Hematopoietic multipotent progenitor cell treated with erythropoietin and hydrocortisone succinate and interleukin-3 and kit ligand, for 17 days (in vitro differentiated cells): ENCODE measurements at places on chromosomes 1 and 21.

DNA sequence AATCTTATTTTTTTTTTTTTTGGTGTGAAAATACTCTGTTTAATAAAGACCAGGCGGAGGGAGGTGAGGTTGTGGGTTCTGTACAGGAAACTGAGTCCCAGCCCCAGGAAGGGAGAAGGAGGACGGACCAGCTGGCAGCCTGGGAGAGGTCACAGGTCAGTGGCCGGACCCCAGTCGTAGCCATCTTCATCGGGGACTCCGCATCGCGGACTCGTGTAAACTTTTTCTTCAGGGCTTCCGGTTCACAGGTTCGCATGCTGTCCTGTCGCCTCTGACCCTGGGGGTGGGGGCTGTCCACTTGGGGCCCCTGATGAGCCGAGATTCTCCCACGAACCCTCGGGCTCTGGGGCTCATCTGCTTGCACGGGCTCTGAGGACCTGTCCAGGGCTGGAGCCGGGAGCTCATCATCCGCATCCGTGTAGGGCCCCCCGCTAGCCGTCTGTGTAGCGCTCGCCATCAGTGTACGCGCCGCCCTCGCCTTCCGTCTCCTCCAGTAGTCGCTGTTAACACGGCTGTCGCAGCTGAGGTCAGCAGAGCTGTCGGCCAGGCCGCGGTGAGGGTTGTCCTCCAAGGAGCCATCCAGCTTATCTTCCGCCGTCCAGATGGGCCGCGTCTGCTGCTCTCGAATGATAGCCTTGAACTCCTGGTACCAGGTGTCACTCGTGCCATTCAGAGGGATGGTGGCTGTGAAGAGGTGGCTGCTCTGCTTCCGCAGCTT is 975.7 kb upstream of the PRMT6 start:
- no peak for DNase-seq

GRCh38 chr1:66494482-66494881 is 39.5 kb upstream of the SGIP1 start:
- no peak for DNase-seq

- no peak for DNase-seq
Observed at GRCh38 chr1:15249081-15249480, 2.1 kb downstream of the FHAD1 start.

DNA sequence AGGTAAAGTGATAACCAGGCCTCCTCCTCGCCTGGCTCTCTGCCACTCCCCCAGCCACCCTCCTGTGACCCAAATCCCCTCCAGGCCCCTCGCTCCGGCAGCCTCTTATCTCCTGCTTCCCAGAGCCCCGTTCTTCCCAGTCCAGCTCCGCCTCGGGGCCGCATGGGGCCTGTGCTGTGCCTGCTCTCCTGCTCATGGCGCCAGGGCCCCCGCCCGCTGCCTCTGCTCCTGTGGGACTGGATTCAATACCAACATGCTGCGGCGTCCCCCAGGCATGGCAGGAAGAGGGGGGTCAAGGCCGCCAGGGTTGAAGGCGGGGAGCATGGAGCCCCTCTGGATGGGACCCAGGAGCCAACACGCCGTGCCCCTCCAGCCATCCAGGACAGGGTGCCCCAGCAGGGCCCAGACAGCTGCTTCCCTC is 213.0 kb upstream of the VAMP3 start:
- no peak for DNase-seq

DNA sequence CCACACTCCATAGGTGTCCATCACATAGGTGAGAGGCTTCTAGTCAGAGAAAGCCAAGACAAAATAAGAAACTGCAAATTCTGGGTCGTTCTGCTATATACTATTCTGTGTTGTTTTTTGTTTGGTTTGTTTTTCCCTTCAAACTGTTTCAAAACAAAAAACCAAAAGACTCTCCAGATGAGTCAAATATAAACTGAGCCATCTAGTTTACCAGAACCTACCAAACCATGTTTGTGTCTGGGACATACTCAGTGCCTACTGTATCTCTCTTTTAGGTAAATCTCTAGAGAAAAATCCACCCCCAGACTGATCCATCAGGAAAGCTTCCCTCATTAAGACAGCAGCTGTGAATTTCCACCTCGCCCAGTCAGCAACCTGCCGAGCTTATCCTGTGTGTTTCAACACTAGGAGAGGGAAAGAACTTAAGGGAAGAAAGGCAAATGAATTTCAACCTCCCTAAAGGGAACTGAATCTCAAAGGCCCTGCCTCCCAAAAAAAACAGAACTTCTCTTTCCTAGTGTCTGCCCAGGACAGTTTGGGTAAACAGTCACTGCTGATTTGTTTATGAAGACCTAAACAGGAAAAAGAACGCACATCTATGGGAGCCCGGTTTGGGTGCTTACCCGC is 17.2 kb downstream of the PPT1 start:
- DNase-seq = no peak

GRCh38 chr1:93516164-93516563 is 68.2 kb downstream of the FNBP1L start:
- DNase-seq = no peak

- DNase-seq = no peak
Observed at GRCh38 chr1:83692524-83693381, 306.2 kb downstream of the TTLL7 start.

- no peak for DNase-seq
Observed at GRCh38 chr1:76144247-76144646, 69.7 kb downstream of the ST6GALNAC3 start.

DNA sequence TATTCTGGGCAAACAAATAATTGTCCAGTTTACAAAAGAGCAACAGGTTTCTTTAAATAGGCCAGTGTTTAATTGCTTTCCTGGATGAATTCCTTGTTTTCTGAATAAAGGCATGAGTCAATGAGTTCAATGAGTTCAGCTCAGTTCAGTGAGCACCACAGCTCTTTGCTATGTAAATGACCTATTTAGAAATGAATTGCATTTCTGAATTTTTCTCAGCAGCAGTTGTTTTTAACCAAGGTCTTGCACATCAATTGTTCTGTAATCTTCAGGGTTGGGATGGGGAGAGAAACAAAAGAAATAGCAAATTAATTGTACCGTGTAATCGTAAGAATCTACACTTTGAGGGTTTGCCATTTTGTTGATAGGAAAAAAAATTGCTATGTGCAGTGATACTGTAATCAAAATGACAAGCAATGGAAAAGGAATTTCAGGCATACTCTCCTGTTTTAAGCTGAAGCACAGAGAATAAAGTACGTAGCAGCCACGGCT is 45.7 kb downstream of the MIS18A start:
- no peak for DNase-seq

GRCh38 chr1:46646331-46646730 is 21.8 kb downstream of the ATPAF1 start:
- DNase-seq = no peak

GRCh38 chr1:106536741-106537140 is 519.7 kb upstream of the PRMT6 start:
- DNase-seq = no peak

DNA sequence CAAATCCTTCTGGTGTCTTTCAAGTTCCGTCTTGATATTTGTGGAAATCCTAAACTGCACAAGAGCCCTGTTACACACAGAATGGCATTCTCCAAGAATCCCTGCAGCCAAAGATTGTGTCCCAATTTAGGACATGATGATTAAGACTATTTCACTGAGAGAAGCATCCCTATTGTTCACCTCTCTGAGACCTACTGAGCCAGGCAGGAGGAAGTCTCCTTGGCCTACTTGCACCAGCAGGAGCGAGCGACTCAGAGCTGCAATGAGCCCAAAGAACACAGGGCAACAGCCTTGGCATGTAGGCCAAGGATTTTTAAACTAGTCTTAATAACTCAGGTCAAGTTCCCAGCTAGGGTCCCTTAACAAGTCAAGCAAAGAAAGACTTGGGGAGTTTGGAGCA is 79.4 kb upstream of the RUNX1 start:
- no peak for DNase-seq

DNA sequence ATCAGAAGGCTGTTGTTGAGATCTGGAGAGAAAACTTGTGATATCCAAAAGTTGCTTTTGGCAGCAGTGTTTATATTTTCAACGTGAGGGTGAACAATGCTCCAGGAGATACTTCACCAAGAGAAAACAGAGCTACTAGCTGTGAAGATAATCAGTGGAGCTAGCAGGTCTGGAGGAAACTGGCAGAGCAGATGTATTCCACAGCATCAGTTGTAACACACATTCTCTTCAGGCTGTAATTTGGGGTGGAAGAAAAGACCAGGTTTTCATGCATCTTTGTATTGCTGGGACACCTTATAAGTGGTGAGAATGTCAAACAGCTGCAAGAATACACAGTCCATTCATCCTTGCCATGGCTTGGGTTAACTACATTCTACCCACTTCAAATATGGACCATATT is 22.0 kb downstream of the AHCYL1 start:
- no peak for DNase-seq

DNA sequence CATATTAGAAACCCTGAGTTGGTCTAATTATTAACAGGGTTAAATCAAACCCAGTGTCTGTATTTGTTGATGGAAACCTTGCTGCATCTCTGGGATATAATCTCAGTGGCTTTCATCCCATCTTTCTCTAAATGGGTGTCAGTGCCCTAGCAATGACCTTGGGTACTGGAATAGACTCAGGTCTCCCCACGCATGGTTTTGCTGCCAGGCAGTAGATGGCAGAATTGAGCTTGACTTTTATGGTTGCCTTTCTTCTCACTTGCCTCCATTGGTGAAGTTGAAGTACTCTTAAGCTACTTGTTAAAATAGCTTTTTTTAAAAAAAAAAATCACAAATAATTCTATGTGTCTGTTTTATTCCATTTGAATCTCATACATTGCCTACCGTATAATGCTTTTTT is 81.8 kb upstream of the HMCN1 start:
- DNase-seq = no peak

DNA sequence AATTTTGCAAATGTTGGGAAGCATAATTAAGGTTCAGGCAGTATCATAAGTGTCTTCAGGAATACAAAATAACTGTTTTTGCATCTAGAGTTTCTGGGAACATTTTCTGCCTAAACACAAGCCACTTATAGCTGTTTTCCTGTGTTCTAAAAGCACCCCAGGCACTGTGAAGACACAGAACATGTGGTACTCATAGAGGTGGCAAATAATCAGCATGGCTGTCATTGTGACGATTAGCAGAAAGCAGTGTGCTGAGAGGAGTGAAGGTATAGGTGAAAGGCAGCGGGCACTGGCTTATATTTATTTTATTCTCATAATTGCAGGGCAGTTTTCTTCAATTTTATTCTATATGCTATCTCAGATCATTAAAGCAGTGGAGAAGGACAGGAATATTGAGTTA is 119.6 kb downstream of the LRRC53 start:
- DNase-seq = no peak

GRCh38 chr1:38962113-38962512 is 20.5 kb upstream of the RHBDL2 start:
- no peak for DNase-seq

GRCh38 chr1:26786437-26787380 is 1.0 kb upstream of the PIGV start:
- peak; percentile 72 for DNase-seq

- no peak for DNase-seq
Observed at GRCh38 chr1:153626904-153627714, at the start of gene S100A13. Gene S100A13, minus strand, starts transcription at chr1:153627505. Its CDS starts 1,033 bp downstream, at chr1:153626472.

DNA sequence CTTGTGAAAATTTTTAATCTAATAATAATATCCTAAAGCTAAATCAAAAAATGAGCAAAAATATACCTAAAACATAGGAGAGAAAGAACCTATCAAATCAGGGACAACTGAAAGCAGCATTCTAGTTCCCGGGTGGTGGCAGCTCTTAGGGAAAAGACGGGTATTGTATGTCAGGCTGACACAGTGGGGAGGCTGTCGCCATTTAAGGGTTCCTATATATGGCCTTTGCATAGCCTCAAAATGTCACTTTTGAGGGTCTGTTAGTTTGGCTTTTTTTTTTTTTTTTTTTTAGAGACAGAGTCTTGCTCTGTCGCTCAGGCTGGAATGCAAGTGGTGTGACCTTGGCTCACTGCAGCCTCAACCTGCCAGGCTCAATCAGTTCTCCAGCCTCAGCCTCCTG is 6.0 kb downstream of the CLSTN1 start:
- no peak for DNase-seq

DNA sequence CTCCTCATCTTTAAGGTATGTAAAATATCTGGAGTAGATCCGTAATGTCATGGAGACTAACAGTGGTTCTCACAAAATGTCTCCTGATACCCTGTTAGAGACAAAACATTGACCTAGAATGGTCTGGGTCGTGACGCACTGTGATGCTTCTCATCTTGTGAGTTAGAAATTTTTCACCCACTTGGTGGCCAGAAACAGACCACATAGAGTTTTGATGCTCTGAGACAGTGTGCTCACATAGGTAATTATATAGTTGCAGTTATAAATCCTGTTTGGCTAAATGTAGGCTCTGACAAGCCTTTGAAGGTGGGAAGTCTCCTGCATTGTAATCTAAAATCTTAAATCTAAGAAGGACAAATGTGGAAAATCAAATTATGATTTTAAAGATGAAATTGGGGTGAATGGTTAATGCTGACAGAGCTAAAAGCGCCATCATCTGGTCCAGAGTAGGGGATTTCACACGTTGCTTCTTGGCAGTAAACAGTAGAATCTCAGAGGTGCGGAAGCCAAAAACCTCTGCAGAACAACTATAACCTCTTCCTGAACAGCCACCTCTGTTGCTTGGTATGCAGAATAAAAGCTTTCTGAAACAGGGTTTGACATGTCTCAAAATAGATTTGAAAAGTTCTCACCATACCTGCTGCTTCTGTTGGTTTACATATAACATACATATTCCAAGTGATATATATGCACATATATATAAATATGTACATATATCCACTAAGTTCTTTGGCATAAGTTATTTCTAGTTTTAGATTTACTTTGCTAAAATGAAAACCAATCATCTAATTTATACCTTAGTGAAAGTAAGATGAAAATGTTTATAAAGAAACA is 17.1 kb downstream of the RPAP2 start:
- no peak for DNase-seq

DNA sequence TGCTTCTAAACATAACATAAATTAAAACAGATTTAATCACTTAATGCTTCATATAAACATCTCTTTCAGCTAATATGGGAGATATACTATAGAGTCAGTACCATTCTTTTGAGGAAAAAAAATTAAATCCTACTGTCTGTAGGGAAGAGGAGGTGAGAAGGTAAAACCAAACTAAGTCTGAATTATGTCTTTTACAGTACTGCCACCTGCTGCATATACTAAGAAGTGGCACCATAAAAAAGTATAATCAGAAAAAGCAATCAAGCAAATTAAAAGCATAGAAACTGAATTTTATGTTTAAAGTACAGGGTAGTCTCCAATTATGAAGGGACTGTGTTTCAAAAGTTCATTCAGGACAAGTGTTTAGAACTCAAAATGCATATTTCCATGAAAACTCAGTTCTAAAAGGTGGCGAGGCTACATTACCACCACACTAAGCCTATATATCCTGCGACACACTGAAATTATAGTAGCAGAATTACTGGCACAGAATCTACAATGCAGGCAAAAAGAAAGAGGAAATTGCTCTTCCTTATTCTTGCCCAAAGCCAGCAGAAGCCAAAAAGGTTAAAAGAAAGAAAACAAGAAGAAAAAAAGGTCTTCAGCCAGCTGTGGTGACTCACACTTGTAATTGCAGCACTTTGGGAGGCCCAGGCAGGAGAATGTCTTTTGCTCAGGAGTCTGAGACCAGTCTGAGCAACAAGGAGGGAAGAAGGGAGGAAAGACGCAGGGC is 9.0 kb downstream of the NSL1 start:
- DNase-seq = peak; percentile 40
